T follicular helper cell (primary cell): ENCODE measurements at places on chromosomes 7 and 10.

- DNase-seq: no peak
These were observed 494.7 kb downstream of the CCSER2 start for GRCh38 chr10:84822931-84823630.

GRCh38 chr10:35470925-35471315 is 134.2 kb upstream of the GJD4 start:
- DNase-seq: no peak

GRCh38 chr10:94223702-94224370 is 138.9 kb downstream of the NOC3L start:
- no peak for DNase-seq

- DNase-seq: no peak
These were observed 61.2 kb downstream of the NEURL1 start for GRCh38 chr10:103554488-103555324.

GRCh38 chr7:147060070-147060469 is 943.5 kb downstream of the CNTNAP2 start:
- no peak for DNase-seq

- DNase-seq: no peak
These were observed 100.8 kb downstream of the C10orf90 start for GRCh38 chr10:126569513-126570244.

- DNase-seq: no peak
These were observed 80.2 kb downstream of the ZEB1 start for GRCh38 chr10:31399171-31399570.

DNA sequence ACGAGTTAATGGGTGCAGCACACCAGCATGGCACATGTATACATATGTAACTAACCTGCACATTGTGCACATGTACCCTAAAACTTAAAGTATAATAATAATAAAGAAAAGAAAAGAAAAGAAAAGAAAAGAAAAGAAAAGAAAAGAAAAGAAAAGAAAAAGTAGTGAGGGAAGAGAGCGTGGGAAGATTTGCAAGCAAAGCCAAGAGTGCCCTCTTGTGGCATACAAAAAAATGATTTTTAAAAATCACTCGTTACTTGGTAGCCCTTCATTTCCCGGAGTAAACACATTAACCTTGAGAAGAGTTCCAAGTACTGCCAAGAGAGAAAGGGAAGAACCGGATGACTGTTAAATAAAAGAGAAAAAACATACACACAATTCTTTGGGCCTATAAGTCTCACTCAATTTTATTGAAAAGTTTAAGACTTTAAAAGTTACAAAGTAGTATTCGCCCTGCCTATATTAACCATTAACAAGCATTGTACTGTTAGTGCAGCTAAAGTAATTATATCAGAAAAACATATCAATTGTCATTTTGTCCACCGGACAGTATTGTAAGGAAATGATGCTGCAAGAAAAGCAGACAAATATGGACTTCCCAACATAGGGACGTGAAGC is 6.2 kb upstream of the CH25H start:
- no peak for DNase-seq

DNA sequence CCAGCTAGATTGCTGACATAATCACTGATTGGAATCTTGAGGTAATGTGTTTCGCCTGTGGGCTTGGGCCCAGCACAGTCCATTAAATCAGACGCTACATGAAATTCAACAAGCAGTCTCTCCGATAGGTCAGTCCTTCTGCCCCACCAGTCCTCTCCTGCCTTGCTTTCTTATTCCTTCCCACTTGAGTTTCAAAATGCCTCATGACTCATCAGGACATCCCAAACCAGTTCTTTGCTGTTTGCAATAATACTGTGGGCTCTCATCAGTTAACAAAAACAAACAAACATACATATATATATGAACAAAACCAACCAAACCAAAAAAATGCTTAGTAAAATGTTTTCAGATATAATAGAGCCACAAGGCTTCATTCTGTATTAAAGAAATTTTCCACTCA is 599.0 kb downstream of the SORCS1 start:
- DNase-seq: no peak

GRCh38 chr10:27100813-27101347 is 586 bp upstream of the ANKRD26 start:
- DNase-seq: peak; percentile 24

GRCh38 chr7:116862951-116863670 is 724 bp downstream of the CAPZA2 start:
- DNase-seq: no peak

DNA sequence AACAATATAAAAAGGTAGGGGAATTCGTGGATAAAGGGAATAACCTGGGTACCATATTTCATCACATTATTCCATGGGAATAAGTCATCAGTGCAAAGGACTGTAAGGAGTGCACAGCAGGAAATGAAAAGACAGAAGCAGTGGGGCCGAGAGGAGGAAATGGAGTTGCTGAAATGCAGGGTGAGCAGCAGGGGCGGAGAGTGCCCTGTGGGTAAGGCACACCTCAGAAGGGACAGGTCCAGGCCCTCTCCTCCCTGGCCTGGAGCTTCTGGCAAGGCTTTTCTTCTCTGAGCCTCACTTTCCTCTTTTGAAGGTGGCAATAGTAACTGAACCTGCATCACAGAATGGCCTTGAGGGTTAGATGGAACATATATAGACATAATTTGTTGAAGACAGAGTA is 26.2 kb downstream of the IKZF1 start:
- no peak for DNase-seq

- DNase-seq: no peak
These were observed 16.8 kb downstream of the OCM2 start for GRCh38 chr7:97973206-97973658.

- no peak for DNase-seq
These were observed 88.7 kb downstream of the ARID5B start for GRCh38 chr10:61989995-61990760.

DNA sequence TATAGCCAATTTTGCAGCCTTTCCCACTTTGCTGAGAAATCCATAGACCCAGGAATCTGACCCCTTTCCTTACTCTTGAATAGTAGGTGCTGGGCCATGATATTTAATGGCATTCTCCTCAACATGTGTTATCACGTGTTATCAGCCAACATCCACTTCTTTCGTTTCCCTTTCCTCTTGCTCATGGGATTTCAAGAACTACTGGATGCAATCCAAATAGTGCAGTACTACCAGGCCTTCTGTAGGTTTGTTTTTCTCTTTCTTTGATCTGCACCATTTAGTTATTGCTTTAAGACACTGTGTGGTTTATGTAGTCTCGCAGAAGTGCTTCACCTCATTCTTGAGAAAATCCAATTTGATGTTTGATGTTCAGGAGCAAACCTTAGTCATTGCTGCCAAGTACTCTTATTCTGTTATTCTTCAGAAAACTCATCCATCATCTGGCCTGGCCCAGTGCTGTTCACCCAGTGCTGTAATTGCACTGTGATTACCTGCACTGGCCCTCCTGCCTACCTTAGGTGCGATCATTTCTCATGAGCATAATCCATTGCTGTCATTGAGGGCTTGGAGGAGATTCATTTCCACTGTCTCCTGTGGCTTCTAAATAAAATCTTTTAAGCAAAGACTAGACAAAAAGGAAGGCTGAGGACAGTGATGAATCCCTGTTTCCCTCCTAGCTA is 315.3 kb downstream of the BMPER start:
- no peak for DNase-seq

- DNase-seq: no peak
These were observed 24.6 kb upstream of the PLEKHA1 start for GRCh38 chr10:122349758-122350369.
